CD4-positive, alpha-beta T cell treated with Interleukin-21 for 1 hour (primary cell): ENCODE measurements at places on chromosomes 16 and 17.
A peak's percentile ranks its signal among the peaks of the same experiment; 100 is the strongest.

GRCh38 chr17:12349297-12349696, 316.4 kb upstream of the MYOCD start:
- no peak for DNase-seq

DNA sequence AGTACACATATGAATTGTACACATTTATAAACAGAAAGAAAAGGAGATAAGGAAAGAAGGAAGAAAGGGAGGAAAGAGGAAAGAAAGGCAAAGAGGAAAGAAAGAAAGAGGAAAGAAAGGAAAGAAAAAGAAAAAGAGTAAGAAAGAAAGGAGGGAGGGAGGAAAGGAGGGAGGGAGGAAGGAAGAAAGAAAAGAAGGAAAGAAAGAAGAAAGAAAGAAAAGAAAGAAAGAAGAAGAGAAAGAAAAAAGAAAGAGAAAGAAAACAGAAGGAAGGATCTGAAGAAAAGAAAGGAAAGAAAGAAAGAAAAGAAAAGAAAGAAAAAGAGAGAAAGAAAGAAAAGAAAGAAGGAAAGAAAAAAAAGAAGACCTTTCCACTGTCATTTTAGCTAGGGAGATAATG, 571.4 kb upstream of the SALL1 start:
- no peak for DNase-seq

DNA sequence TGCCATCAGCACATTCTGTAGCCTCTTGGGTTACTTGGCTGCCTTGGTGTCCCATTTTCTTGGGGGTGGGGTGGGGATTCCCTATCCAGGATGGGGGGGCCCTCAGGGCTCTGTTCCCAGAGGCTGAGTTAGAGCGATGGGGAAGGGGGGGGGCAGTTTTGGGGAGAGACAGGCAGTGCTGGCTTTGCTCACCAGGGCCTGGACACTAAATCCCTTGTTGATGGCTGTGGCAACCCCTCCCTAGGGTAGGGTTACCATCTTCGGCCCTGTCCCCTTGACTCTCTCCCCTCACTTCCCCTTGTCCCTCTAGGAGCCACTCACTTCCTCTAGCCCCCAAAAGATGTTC, 660 bp upstream of the ATP2A1 start:
- DNase-seq, result no peak

DNA sequence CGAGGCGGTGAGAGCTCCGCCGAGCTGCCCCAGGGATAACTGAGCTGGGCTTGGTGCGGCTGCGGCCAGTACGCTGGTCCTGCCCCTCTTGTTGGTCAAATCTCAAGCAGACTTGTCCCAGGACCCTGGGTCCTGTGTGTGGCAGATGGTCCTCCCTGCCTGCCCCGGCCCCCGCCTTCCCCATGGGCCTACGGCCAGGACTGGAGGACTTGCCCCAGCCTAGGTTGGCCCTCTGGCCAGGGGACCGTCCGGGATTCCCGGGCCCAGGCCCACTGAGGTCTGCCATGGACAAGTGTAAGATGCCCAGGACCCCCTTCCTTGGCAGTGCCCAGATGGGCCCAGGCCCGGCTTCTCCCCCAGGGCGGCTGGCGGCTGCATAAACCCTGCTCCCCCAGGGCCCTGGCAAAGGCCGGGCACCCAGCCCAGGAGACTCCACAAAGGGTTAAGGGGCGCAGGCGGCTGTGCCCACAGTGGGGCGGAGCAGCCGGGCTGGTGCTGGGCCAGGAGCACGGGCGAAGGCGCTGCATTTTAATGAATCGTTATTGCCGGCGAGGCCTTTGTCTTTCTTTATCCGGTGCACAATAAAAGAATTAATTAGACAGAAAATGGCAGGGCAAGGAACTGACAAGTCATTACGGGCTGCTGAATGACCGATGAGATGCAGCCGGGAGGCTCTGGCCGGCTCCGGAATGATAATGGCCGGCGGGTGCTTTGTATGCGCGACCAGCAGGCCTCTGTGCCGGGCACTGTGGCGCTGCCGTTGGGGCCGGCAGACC, 9.1 kb downstream of the SOX8 start:
- DNase-seq, result no peak

DNA sequence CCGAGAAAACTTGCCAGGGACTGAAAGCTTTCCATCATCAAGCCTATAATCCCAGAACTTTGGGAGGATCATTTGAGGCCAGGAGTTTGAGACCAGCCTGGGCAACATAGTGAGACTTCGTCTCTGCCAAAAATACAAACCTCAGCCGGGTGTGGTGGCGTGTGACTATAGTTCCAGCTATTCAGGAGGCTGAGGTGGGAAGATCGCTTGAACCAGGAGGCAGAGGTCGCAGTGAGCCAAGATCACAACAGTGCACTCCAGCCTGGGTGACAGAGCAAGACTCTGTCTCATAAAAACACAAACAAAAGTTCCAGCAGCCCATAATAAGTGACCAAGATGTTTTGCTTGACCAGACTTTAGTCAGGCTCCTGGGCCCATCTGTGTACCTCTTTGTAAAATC, 1.9 kb downstream of the MEAK7 start:
- DNase-seq, result no peak

GRCh38 chr16:30875871-30876801, 17.7 kb downstream of the BCL7C start:
- peak; percentile 59 for DNase-seq

- no peak for DNase-seq
These were observed 14.2 kb downstream of the PLD6 start for GRCh38 chr17:17191961-17192381.

- no peak for DNase-seq
These were observed 151.9 kb downstream of the SALL1 start for GRCh38 chr16:50999181-50999580.

- no peak for DNase-seq
These were observed 64.9 kb downstream of the IRF8 start for GRCh38 chr16:85963753-85964285.

DNA sequence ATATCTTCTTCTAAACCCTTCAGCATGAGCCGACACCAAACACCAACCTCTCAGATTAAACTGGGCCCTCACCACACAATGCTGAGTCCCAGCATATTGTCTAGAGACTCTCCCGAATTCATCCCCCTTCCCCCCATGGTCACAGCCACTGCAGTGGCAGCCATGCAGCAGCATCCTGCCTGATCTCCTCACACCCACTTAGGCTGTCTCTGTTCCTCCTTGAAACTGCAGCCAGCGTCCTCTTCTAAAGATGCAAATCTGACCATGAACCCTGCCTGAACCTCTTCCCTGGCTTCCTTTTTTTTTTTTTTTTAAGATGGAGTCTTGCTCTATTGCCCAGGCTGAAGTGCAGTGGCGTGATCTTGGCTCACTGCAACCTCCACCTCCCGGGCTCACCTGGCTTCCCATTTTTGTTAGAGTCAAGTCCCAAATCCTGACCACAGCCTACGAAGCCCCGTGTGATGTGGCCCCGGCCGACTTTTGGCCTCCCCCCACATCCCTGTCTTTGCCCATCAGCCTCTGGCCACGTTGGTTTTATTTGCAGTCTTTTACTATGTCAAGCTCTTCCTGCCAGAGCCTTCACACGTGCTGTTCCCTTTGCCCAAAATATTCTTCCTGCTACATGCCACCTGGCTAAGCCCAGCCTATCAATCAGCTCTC, 2.8 kb downstream of the FA2H start:
- DNase-seq, result no peak

GRCh38 chr16:20051611-20052010, 22.1 kb downstream of the GPR139 start:
- DNase-seq, result no peak

- DNase-seq, result no peak
These were observed 162.2 kb upstream of the TNRC6C start for GRCh38 chr17:77796176-77796860.

DNA sequence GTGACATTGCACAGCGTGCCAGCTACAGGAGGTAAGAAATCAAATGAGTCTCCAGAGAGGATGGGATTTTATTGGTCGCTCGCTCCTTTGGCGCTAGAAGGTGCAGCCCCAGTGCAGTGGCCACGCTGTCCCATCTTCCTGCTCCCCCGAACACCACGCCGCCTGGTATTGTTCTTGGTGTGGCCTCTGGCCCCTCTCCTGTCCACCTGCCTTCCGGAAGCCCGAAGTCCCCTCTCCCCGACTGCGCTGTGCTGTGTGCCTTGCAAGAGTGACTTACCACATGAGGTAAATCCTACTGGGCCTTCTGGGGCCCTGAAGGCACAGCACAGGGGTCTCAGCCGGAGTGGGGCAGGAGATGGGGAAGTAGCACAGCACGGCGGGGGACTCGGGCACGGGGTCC, 58.2 kb downstream of the MARCHF10 start:
- DNase-seq, result no peak

- no peak for DNase-seq
These were observed 26.6 kb downstream of the LASP1 start for GRCh38 chr17:38896346-38896954.

DNA sequence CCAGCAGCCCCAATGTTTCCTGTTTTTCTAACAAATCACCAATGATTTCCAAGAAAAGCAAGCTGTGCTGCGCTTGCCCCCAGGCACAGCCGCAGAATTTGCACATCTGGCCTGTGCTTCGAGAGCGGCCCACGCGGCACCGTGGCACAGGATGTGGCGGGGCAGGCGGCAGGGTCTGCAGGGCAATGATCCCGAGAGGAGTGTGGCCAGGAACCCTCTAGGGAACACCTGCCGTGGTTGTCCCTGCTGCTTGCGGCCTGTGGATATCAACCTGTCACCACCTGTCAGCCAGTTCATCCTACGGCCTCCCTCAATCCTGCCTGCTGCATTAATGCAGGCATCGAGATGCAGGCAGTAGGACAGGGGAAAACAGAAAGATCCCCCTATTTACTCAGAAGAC, 24.0 kb downstream of the PIK3R5 start:
- peak; percentile 74 for DNase-seq

- DNase-seq, result no peak
These were observed 19.8 kb downstream of the PLXDC1 start for GRCh38 chr17:39131616-39132015.

DNA sequence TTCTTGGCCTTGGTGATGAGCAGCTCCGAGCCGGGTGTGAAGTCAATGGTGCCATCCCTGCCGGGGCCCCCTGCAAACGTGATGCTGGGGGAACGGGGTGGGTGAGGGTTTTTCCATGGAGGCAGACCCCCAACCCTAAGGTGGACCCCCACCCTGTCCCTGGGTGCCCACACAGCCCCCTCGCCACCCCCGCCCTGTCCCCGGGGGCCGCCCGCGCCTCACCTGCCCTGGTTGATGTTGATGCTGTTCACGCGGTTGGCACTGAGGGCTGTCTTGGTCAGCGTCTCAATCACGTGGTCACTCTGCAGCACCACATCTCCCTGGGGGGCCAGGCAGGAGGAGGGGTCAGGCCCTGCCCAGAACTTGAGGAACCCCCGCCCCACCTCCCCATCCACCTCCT, 11.2 kb upstream of the CRK start:
- no peak for DNase-seq

DNA sequence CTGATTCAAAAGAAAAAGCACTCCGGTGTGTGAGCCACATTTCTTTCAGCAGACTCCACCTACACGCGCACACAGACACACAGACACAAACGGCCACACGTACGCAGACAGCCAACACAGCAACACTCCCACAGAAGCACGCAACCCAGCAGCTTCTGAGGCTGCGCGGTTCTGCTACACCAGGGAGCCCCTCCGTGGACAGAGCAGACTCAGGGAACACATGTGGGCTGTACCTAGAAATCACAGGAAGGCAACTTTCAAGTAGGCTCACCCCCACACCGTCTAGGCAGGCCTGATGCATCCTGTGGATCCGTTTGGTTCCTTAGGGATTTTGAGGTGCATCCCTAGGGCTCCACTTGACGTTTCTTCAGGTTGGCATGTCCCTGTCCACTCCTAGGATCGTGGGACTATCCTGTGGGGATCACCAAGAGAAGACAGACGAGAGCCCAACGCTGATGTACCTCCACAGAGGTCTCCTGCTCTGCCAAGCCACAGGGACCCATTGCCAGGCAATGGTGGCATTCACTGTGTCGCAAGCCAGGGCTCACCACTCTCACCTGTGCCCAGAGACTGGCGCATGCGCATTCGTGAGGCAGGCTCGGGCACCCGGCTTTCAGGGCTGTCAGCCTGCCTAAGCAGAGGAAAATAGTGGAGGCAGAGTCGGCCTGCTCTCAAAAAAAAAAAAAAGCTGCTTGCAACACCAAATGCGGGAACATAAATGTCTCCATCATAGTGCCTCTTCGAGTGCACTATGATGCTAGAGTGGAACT, 2333.3 kb downstream of the TP53TG3F start:
- DNase-seq, result no peak

DNA sequence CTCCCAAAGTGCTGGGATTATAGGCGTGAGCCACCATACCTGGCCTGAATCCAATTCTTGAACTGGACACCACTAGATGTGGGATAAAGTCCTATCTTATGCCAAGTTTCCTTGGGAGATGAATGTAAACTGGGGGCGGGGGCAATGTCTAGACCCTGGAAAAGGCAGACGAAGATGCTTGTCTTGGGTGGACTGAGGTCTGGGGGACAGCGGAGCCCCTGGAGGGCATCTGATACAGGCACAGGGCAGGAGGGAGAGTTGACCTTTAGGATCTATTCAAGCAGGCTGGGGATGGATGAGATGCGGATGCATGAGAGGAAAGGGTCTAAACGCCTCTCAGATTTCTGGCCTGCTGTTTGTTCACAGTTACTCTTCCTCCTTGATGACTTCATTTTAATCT, 11.7 kb downstream of the C1QTNF1 start:
- DNase-seq, result no peak

DNA sequence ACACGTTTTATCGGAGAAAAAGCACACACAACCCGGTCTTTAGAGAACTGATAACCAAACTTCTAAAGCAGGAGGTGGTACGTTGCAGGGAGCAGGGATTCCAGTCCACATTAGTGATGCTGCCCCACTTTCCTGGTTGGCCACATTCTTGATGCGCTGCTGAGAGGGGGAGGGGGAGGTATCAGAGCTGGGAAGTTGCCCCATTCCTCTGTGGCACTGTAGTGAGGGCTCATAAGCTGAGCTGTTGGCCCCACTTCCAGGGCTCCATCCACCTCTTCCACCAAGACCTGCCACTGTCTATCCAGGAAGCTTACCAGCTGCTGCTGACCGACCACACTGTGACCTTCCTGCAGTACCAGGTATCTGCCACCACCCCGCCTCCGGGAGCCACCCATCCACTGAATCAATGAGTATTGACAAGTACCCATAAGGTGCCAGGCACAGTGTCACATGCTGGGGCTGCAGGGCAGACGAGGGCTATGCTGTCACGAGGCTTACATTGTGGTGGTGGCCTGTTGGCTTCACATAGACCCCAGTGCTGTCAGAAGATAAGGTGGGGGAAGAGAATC, 1.1 kb downstream of the TSEN54 start:
- peak; percentile 40 for DNase-seq

DNA sequence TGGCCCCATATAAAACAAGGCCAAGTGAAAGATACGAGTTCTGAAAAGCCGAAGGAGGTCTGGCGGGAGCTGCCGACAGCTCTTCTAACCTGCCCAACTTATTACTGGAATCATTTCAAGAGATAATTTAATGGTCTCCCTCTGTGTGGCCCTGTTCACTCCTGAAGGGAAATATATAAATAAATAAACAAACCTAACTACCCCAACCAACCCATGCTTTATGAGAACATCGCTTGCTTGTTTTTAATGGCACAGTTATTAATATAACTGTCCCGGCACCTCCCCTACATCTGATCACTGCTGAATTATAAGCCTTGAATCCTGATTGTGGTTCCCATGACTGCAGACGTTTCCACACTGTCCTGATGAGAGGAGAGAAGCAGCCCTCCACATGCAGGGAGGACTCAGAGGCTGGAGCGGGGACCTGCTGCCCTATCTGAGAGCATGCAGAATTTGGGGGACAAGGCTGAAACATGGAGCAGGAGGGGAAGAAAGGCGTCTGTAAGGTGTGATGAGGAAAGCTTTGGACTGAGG, 22.2 kb downstream of the CDK5RAP3 start:
- DNase-seq, result no peak
